ENCODE measurements at places on chromosomes 2 and 18.

GRCh38 chr2:158743879-158744278 lies 51.2 kb upstream of the DAPL1 start:
- DNase-seq: no peak

DNA sequence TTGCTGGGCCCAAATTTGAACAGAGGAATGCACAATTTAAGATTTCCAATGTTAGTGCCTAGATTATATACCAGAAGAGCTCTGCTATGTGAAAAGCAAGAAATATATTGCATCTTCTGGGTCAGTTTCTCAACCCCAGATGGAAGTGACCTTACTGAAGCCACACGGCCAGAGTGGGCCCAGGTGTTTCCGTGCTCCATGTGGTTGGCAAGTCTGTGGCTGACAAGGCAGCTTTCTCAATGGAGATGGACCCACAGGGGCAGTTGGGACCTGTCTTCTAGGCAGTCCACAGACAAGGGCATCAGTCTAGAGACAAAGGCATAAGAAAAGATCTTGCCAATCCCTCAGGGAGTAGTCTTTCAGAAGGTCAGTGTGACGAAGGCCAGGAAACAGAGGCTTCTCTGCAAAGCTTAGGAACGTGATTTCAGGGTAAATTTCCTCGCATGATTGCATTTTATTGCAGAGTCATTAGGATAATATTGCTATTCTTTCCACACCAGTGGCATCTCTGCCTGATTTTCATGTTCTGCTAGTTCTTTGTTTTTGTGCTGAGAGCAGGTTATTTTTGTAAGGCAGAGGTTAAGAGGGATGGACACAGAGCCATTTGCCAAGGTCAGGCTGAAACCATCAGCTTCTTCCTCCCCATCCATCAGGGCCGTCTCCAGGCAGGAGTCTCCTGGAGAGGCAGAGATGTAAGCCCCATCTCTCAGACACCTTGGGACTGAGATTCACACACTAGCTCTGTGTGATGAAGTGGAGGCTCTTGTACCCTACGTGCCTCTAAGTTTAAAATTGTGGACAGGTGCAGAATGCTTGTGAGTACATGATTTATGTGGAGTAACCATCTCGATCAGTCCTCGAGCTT lies 202.1 kb downstream of the ANKRD30B start:
- DNase-seq: no peak

DNA sequence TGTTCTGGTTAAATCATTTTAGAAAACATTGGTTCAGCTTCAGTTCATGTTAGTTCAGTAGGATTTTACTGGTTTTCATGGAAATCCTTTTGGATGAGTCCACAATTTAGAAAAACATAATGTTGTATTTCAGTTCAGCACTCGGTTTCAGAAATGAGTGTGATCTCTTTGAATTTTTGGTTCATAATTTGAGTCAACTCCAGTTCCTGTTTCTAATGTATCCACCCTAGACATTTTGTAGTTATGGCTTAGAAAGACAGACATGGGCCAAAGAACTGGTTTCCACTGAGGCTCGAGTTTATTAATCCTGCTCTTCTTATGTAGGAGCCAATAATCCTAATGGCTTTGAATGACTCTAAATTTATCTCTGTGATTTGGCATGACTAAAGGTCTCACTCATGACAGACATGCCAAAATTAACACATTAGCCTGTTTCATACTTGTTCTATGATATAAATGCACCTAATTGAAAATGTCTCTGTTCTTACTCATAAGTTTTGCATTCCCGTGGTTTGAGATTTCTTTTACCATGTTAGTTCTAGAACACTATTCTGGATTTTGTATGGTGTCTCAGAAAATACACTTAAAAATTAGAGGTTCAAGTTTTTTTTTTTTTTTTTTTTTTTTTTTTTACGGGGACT lies 82.3 kb upstream of the SPRED2 start:
- DNase-seq: no peak

DNA sequence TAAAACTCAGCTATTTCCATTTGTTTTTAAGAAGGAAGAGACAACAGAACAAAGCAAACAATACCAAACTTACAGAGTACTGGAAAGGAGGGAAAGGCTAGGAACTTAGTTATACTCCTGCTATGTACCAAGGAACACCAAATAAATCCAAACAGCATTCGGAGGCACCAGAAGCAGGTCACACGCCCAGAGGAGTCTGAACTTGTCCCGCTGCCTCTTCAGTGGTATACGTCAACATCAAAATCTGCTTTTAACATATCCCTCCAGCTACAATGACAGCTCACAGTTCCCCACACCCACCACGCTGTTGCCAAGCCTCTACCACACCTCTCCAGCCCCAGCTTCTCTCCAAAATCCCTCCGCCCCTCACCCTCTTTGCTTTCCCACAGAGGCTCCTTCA lies 17.3 kb downstream of the C2orf76 start:
- DNase-seq: no peak

DNA sequence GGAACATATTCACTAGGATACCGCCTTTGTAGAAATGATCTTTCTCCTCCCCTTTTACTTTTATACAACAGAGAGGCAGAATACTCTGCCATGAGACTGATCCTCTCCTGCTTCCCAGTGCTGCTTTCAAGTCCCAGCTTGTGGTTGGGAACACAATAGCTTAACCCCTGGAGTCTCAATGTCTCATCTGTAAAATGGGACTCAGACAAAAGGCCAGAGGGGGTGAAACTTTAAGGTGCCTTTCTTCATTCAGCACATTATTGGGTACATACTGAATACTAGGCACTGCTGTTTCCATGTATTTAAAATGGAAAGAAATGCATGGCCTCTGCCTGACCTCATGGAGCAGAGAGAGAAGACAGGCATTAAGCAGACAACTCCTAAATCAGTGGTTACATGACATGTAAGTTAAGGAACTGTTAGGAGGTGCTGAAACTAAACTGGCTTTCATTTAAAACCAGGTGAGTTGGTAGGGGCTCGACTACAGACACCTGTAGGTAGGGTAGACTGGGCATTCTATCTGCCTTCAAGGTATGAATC lies 53.8 kb downstream of the MAP4K4 start:
- peak; percentile 49 for DNase-seq

- DNase-seq: peak; percentile 15
Observed at GRCh38 chr18:9708434-9709303, 568 bp downstream of the RAB31 start.

Data from hypothalamus (tissue), 51 donors.